Psoas muscle (tissue), 8 donors: ENCODE measurements at places on chromosomes 4 and X. TPM values are rescaled to one million over a fixed set of nuclear protein-coding genes. Genes with fewer than 3 reads are reported as not detected.

Gene MAGEA9B
- total RNA-seq: not detected

Gene SNCA
- total RNA-seq: 4.6 TPM

Gene DUX4
- total RNA-seq: not detected

Gene PPP4R3C
- total RNA-seq: not detected

Gene BRS3
- total RNA-seq: 0.08 TPM

- H3K27ac ChIP-seq: no peak overlapping the region
- no peaks in the 10 kb centered on the region for H3K4me1 ChIP-seq
- no peaks in the 10 kb centered on the region for H3K36me3 ChIP-seq
- no peaks in the 10 kb centered on the region for H3K27me3 ChIP-seq
- DNase-seq: no peak
Measured at GRCh38 chr4:87270144-87270543, 49.7 kb upstream of the KLHL8 start.

DNA sequence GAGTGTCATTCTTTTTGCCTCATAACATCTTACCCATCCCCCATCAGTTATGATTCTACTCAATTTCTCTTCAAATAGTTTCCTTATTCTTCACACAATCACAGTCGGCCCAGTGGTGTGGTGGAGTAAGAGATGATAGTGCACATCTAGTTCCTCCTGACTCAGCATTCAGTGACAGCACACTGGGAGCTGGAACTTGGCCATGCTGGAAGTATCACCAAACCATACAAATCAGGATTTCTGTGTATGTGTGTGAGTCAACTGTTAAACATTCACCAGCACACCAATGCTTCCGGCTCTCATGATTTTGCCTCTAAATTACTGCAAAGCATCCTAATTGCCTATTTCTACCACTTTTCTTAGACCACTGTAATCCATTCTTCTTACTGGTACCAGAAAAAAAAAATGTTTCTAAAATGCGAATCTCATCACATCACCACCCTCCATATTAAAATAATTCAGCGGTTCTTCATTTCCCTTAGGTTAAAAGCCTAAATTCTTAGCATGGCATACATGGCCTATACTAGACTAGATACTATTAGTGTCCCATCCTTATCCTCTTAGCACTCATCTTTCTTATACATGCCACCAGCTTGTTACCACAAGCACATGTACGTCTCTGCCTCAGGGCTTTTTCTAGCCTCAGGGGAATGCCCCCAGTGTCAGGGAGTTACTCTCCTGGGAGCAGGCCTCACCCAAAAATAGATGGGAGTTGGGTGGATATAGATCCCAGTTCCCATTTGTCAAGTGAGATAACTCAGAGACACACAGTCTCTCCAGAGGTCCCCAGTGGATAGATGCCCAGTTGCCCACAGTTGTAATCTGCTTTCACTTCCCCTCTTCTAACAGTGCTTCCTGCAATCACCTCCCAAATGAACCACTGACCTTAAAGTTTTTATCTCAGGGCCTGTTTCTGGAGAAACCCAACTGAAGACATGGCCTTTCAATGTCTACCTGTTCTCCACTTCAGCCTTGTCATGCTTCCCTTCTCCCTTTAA lies 49.2 kb upstream of the DDX53 start:
- no peak overlapping the region for H3K27ac ChIP-seq
- DNase-seq: no peak
- no peaks in the 10 kb centered on the region for H3K4me1 ChIP-seq
- no peaks in the 10 kb centered on the region for H3K27me3 ChIP-seq

DNA sequence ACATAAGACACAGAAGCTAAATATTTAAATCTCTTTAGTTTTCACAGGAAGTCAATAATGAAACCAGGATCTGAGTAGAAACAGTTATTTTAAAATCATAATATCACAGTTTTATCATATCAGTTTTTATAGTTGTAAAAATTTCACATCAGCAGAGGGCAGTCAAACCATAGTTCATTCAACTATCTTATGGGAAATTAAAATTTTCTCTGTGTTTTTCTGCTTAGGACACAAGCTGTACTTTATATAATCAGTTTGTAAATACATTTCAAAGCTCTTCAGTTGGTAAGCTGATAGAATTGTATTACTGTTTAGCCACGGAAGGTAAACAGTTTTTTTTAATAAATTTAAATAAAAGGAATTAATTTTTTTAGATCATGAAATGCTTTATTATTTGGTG lies 204.8 kb upstream of the NUDT6 start:
- H3K27me3 ChIP-seq: no peaks in the 10 kb centered on the region
- no peak overlapping the region for H3K4me3 ChIP-seq

DNA sequence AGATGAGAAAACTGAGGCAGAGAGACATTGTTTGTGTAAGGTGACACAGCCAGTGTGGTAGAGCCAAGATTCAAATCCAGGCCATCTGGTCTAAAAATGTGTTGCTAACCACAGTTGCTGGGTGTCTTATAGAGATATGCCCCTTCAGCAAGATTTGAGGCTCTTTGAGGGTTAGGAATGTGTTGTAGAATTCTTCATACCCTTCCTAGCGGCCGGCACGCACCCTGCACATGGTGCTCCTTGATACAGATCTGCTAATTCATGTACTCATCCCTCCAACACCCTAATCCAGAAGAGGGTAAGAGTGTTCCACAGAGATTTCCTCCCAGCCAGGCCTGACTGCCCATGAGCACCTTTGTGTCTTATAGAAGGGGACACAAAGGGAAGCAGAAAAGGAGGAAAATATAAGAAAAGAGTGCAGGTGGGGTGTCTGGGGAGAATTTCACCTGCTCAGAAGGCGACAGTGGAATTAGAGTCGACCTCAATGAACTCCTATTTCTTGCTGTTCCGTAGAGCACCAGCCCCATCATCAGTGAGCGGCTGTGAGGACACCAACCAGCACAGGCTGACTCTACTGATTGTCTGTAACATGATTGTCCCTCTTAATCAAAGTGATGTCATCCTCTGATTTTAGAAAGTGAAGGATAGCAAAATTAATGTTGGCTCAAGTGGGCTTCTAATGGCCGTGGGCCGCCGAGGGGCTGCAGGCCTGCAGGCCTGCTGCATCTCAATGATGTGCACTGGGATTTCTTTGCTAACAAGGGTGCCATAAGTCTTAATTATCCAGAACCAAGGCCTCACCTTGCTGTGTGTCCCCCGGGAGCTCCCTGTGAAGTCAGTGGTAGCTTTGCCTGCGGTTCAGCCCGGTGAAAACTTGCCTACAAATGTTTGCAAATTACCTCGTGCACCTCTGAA lies 24.2 kb upstream of the SMIM20 start:
- H3K27me3 ChIP-seq: no peaks in the 10 kb centered on the region
- no peaks in the 10 kb centered on the region for H3K4me1 ChIP-seq
- no peak overlapping the region for H3K27ac ChIP-seq
- no peak for DNase-seq
- H3K36me3 ChIP-seq: no peaks in the 10 kb centered on the region
- H3K4me3 ChIP-seq: no peak overlapping the region

DNA sequence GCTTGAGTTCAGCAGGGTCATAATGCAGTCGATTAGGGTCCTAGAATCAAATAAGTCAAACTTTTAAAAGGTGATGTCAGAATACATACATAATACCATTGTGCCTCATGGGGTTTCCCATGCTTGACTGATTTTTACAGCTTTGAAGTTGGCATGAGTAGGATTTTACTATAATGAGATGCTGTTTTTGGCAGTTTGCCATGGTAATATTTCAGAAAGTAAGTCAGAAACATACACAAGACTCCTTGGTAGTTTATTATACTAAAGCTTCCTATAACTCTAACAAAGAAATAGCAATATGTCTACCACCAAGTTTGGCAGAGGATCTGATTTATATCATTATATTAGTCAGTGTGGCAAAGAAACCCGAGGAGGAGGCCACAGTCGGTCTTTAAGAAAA lies 45.2 kb downstream of the PHKA2 start:
- no peaks in the 10 kb centered on the region for H3K36me3 ChIP-seq
- no peak overlapping the region for H3K27ac ChIP-seq
- no peak overlapping the region for H3K4me3 ChIP-seq
- no peaks in the 10 kb centered on the region for H3K4me1 ChIP-seq

- H3K27ac ChIP-seq: no peak overlapping the region
- no peak for DNase-seq
- no peaks in the 10 kb centered on the region for H3K27me3 ChIP-seq
- no peaks in the 10 kb centered on the region for H3K36me3 ChIP-seq
- H3K4me1 ChIP-seq: no peaks in the 10 kb centered on the region
- no peak overlapping the region for H3K4me3 ChIP-seq
Measured at GRCh38 chr4:2280531-2281300, 18.8 kb upstream of the MXD4 start.

DNA sequence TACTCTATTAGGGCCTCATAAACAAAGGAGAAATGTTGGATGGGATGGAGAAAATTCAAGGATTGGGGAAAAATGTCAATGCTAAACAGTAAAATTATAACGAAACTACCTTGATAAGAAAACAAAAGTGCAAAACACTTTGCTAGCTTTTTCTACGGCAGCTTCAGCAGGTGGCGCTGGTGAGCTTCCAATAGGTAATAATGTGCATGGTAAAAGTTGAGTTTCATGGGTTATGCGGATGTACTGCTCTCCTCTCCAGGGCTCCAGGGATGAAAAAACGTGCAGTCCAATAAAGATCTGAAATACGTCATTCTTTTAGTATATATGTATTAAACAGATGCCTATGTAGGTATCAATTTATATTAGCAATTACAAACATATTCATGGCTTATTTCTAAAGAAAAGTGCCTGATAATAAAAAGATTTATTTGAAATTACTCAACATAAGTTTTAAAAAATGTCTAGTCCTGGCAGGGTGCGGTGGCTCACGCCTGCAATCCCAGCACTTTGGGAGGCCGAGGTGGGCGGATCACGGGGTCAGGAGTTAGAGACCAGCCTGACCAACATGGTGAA lies 239.6 kb downstream of the GRXCR1 start:
- H3K36me3 ChIP-seq: no peaks in the 10 kb centered on the region
- no peak overlapping the region for H3K4me3 ChIP-seq
- no peaks in the 10 kb centered on the region for H3K27me3 ChIP-seq

GRCh38 chrX:63746278-63746677 lies 38.7 kb downstream of the ARHGEF9 start:
- no peak for DNase-seq
- H3K4me3 ChIP-seq: no peak overlapping the region
- H3K36me3 ChIP-seq: no peaks in the 10 kb centered on the region
- H3K27me3 ChIP-seq: peaks cover 9% of the 10 kb centered on the region
- H3K27ac ChIP-seq: no peak overlapping the region

DNA sequence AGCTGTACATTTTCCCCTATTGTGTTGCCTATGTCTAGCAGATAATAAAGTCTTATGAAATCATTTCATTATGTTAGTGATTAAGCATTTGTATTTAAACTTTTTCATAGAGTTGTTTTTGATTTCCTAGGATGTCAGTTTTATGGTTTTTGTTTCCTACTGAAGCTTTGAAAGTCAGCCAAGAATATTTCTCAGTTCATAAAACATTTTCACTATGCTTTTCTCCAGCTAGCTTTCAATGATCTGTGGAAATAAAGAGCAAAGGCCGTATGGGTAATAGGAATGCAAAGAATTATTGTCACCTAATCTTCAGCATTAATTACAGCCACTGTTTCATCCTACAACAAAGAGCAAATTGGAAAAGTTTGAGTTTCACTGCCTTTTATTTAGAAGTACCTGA lies 145.7 kb upstream of the NUDT6 start:
- no peak overlapping the region for H3K27ac ChIP-seq
- DNase-seq: no peak
- no peaks in the 10 kb centered on the region for H3K27me3 ChIP-seq
- no peak overlapping the region for H3K4me3 ChIP-seq

GRCh38 chrX:154546354-154547244 lies at the start of gene G6PD:
Gene G6PD (minus strand): TSS chrX:154546846. CDS start chrX:154546155, 691 bp downstream.
- H3K4me3 ChIP-seq: peak within 1 kb of the TSS; percentile 68
- H3K27me3 ChIP-seq: no peaks in the 10 kb centered on the region
- peak; percentile 78 for DNase-seq
- H3K4me1 ChIP-seq: peaks cover 16% of the 10 kb centered on the region
- H3K36me3 ChIP-seq: no peaks in the 10 kb centered on the region

DNA sequence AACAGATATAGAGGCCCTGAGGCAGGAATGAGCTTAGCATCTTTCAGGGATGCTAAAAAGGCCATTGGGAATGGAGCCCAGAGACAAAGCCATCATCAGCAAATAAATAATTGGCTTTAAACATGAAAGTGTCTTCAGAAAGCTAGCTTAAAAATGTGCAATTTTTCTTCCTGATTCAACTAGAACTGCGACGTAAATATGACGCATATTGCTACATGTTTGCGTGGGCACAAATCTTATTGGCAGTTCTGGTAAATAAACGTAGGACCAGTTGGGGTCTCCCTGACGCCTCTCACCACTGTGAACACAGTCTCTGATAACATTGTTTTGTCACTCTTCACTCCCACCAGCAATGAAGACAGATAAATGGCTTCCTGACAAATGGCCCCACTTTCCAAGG lies 97.3 kb upstream of the SRD5A3 start:
- H3K4me1 ChIP-seq: no peaks in the 10 kb centered on the region
- no peaks in the 10 kb centered on the region for H3K27me3 ChIP-seq
- no peak for DNase-seq
- H3K27ac ChIP-seq: no peak overlapping the region
- H3K36me3 ChIP-seq: no peaks in the 10 kb centered on the region
- H3K4me3 ChIP-seq: no peak overlapping the region

- DNase-seq: peak; percentile 24
- no peaks in the 10 kb centered on the region for H3K4me1 ChIP-seq
- H3K4me3 ChIP-seq: no peak overlapping the region
- no peak overlapping the region for H3K27ac ChIP-seq
- H3K36me3 ChIP-seq: no peaks in the 10 kb centered on the region
- no peaks in the 10 kb centered on the region for H3K27me3 ChIP-seq
Measured at GRCh38 chrX:153450949-153451277, 5.1 kb upstream of the TREX2 start.

- no peak overlapping the region for H3K27ac ChIP-seq
- H3K27me3 ChIP-seq: no peaks in the 10 kb centered on the region
- no peak overlapping the region for H3K4me3 ChIP-seq
- no peaks in the 10 kb centered on the region for H3K4me1 ChIP-seq
- H3K36me3 ChIP-seq: no peaks in the 10 kb centered on the region
Measured at GRCh38 chrX:8743126-8743732, 11.3 kb upstream of the ANOS1 start.

DNA sequence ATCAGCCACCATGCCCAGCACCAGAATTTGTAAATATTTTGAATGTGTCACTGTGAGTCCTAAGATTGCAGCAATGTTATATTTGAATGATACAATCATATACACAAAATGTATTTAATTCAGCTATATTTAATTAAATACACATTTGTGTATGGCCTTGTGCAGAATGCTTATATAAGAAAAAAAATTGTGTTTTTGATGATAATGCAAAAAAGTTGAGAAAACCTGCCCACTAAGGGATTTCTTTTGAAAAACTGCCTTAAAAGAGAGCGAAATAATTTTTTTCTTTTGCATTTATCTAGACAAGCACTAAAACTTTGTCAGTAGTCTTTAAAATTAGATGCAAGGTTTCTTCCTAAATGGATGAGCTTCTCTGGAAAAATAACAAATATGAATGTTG lies 68.1 kb upstream of the OTUD4 start:
- no peak overlapping the region for H3K4me3 ChIP-seq
- DNase-seq: no peak
- no peaks in the 10 kb centered on the region for H3K36me3 ChIP-seq
- no peaks in the 10 kb centered on the region for H3K4me1 ChIP-seq
- no peak overlapping the region for H3K27ac ChIP-seq
- no peaks in the 10 kb centered on the region for H3K27me3 ChIP-seq

GRCh38 chrX:107227780-107228485 lies 21.5 kb downstream of the DNAAF6 start:
- no peak overlapping the region for H3K4me3 ChIP-seq
- H3K36me3 ChIP-seq: no peaks in the 10 kb centered on the region
- no peak for DNase-seq
- H3K4me1 ChIP-seq: no peaks in the 10 kb centered on the region
- H3K27me3 ChIP-seq: no peaks in the 10 kb centered on the region
